ENCODE measurements at places on chromosomes 5 and 9. TPM values are rescaled to one million over a fixed set of nuclear protein-coding genes. Genes with fewer than 3 reads are reported as not detected.

Gene MYORG
- 17.1 TPM for polyA plus RNA-seq

Gene SLCO6A1
- not detected for polyA plus RNA-seq

Gene CDH9
- not detected for polyA plus RNA-seq

Gene RALGPS1
- 25.9 TPM for polyA plus RNA-seq

Gene PDE4D
- polyA plus RNA-seq, result 5.7 TPM

Gene DMRT3
- polyA plus RNA-seq, result not detected

Gene OTP
- polyA plus RNA-seq, result not detected

Gene RNF183
- 1.7 TPM for polyA plus RNA-seq

Gene ELAVL2
- not detected for polyA plus RNA-seq

Gene NMUR2
- polyA plus RNA-seq, result not detected

Gene MLANA
- not detected for polyA plus RNA-seq

Gene UGT3A1
- polyA plus RNA-seq, result 1.6 TPM

Gene HSPB3
- polyA plus RNA-seq, result 2.7 TPM

Gene FSD1L
- 2.7 TPM for polyA plus RNA-seq

Gene CCNI2
- 2.7 TPM for polyA plus RNA-seq

Gene TAF11L4
- not detected for polyA plus RNA-seq

Gene MRPS30
- polyA plus RNA-seq, result 45.6 TPM
